ENCODE measurements at places on chromosomes 6 and 20.

GRCh38 chr20:31721408-31722256 is 1.0 kb downstream of the BCL2L1 start:
- no peak for DNase-seq

GRCh38 chr20:59792300-59792699 is 141.1 kb downstream of the SYCP2 start:
- DNase-seq, result no peak

DNA sequence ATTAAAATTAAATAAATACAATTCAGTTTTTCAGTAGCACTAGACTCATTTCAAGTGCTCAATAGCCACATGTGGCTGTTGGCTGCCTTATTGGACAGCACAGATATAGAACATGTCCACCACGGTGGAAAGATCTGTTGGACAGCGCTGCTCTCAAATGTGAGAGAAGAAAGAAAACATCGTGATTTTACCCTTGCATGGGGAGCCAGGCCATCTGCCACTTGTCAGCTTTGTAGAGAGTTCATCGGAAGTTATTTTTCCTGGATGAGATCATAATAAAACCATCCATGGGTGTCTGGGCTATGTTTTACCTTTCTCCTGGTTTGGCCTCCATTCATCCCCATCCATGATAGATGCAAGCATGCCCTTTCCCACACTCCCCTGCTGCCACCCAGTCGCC is 5.8 kb upstream of the KIF3B start:
- DNase-seq, result no peak

GRCh38 chr6:21110684-21111083 is 482.9 kb upstream of the SOX4 start:
- no peak for DNase-seq

DNA sequence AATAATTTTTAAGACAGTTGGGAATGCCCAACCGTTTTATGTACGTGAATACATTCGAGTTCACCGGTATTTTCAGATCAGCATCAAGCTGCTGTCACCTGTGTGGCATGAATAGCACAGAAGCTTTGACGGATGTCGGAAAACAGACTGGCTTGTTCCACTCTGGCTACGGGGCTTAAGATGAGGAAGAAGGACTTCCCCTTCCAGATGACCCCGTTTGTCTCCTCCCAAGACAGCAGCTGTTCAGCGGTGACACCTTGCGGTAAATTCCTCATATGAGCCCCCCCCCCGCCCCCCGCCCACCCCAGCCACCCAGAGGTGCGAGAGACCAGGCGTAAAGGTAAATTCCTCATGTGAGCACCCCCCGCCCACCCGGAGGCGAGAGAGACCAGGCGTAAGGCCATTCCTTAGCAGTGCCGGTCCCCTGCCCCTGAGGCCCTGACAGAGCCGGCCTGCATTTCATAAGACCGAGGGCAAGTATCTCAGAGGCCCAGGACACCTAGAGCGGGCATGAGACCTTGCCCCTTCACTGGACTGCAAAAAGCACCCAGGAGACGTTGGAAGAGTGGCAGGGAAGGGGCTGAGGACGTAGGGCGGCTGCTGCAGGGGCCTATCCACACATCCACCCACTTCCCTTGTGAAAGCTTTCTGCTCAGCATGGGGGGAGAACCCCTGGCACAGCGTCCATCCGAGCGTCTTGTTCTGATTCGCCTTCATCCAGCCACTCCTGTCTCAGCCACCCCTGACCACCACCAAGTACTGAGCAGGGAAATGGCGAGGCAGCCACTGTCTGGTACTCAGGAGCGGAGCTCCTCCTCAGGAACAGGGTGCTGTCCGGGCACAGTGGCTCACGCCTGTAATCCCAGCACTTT is 7.3 kb upstream of the PCMTD2 start:
- no peak for DNase-seq

GRCh38 chr20:42576167-42576566 is 613.5 kb downstream of the PTPRT start:
- no peak for DNase-seq

GRCh38 chr20:11219192-11219591 is 545.4 kb upstream of the JAG1 start:
- DNase-seq, result no peak

DNA sequence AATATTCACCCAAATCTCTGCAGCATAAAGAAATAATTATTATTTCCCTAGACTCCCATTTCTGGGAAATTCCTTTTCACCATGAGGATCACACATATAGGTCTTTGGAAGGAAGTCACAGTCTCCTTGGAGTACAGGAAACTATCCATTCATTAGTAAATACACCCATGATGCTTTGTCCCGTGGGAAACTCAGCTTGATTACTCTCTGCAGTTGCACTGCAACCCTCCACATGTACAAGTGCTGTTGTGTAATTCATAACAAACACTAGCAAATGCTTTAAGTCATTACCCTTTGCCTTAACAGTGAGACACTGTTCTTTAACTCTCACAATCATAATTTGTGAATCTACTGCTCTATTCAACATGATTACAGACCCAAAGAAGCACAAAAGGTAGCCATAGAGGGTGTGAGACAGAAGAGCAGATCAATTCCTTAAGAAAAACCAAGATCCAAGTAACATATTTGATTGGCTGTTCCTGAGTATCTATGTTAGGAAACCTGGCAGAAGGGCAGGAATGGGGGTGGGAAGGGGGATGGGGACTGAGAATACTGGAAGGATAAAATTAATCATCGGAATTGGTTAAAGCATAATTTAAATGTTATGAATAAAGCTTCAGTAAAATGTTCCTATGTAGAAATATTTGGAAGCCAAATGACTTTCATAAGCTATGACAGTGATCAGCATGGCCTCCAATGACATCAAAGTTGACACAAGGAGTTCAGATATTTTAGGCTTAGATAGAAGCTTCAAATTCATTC is 268.0 kb downstream of the HACE1 start:
- DNase-seq, result no peak

- DNase-seq, result no peak
Observed at GRCh38 chr6:104505838-104506237, 353.9 kb downstream of the HACE1 start.

- DNase-seq, result no peak
Observed at GRCh38 chr20:61092251-61092650, 159.8 kb upstream of the CDH4 start.

GRCh38 chr20:8756410-8756809 is 312.5 kb upstream of the PLCB4 start:
- no peak for DNase-seq

DNA sequence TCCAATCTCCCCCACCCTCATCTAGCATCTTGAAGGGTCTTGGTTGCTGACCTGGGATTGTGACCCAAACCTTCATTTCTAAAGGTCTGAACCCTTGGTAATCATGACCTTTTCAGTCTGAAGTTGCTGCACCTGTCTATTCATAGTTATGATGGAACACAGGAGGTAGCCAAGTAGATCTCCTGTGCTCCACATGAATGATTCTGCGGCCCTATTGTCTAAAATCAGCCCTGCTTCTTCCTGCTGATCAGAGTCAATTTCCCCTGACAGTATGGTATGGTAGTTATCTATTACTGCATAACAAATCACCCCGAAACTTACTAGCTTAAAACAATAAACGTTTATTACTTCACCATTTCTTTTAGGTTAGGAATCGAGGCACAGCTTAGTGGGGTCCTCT is 9.0 kb downstream of the OR2B6 start:
- DNase-seq, result no peak

GRCh38 chr6:162416831-162417537 is 310.6 kb downstream of the PRKN start:
- DNase-seq, result no peak

GRCh38 chr20:61871913-61872312 is 193.8 kb downstream of the TAF4 start:
- no peak for DNase-seq

All from thoracic aorta (tissue), 2 donors.